ENCODE measurements at places on chromosomes 13 and 19.

DNA sequence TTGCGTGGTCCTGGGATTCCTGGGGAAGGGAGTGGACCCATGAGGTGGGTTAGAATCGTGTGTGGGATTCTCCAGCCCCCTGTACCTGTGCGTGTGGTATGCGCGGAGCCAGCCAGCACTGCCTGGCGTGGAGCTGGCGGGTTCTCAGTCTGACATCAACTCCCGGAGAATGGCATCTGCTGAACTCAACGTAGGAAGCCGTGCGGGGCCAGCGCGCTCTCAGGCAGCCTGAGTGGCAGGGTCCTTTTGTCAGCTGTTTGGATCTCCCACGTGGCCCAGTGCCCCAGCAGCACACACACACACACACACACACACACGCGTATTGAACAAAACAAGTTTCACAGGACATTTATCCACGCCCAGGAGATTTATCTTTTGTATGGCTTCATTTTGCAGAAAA is 28.1 kb downstream of the ATP4B start:
- DNase-seq: no peak

- no peak for DNase-seq
Measured at GRCh38 chr13:22325761-22326160, 654.9 kb downstream of the FGF9 start.

- DNase-seq: no peak
Measured at GRCh38 chr13:20425819-20426219, 99.8 kb downstream of the CRYL1 start.

DNA sequence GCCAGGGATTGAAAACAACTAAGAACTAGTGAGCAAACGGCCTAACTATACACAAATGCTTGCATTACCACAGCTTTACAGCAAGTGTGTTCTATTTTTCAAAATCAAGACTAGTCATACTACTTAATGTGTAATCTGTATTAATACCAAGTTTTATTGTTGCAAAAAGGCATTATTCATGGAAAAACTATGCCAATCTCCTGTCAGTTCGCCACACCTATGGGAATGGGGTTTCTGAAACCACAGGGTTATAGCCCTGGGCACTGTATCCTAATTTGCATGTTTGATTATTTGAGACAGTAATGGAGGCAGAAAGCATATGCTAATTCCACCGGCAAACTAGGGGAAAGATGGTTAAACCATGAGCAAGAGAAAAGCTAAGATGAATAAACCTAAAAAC is 14.3 kb downstream of the GAS6 start:
- no peak for DNase-seq

DNA sequence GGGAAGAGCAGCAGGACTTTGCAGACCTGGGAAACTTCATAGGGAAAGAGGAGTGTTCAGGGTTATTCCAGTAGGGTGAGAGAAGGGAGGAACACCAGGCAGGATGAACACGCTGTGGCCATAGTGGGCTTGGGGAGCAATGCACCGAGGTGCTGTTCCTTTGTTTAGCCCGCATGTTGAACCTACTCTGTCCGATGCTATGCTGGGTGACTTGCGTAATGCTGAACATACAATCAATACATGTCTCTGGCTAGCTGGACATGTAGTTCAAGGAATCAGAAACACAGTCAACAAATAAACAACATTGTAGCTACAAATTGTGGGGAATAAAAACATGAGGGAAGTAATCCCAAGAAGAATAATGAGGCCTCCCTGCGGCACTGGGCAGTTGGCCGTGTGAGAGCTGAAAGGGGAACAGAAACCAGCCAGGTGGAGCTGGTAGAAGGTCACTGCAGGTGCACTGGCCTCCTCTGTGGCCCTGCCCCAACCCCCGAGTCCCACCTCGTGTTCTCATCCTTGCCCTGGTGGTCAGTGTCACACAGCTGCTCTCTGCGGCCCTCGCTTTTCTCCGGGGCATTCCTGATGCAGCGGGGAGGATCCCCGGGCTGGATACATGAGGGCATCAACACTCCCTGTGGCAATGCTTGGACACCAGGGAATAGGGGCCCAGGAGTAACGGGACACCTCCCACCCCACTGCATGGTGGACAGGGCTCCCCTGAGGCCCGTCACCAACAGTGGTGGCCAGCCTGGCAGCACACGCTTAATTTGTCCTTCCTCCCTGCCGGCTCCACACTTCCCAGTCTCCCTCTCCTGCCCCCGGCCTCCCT is 36.9 kb upstream of the TUBGCP3 start:
- no peak for DNase-seq

DNA sequence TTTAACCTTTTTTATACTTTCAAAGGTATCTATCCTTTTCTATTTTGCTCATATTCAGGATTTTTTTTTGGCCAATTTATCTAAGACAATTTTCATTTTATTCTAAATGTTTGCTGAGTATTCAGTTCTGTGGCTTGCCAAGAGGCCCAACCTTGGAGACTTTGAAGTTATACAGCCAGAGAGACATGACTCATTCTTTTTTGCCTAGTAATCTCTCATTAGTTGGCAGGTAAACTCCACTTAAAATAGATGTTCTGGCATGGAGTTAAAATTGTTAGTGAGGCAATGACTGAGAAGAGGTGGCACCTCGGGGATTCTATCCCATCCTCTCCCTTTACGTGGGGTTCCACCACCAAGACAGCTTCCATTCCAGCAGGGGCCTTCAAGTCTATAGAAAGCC is 213.8 kb downstream of the KCTD12 start:
- DNase-seq: no peak

DNA sequence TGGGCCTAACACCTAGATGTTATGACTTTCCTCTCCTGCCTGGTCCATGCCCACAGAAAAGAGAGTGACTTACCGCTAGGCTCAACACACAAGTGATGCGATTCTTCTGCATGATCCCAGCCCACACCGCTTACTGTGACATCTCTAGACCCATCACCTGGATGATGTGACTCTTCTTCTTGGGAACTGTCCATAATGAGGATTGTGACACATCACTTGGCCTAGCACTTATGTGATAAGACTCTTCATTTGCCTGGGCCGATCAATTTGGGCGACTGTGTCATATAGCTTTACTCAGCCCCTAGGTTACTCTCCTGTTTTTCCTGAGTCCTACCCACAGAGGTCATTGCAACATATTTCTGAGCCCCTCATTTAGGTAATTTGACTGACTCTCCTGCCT is 19.9 kb upstream of the ZNF681 start:
- DNase-seq: no peak

DNA sequence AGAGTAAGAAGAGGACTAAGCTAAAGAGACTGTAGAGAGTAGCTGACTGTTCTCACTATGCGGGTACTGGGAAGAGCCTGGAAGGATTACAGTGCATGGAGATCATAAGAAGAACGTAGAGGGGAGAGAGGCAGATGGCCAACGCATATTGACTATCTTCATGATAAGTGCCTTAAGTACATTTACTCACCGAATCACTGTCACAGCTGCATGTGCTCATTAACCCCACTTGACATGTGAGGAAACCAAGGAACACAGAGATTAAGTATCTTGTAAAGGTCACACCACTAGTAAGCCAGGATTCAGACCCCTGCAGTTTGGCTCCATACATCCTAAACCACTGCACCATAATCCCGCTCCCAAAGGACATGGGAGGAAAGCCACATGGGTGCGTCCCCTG is 34.1 kb downstream of the SMAD9 start:
- no peak for DNase-seq

DNA sequence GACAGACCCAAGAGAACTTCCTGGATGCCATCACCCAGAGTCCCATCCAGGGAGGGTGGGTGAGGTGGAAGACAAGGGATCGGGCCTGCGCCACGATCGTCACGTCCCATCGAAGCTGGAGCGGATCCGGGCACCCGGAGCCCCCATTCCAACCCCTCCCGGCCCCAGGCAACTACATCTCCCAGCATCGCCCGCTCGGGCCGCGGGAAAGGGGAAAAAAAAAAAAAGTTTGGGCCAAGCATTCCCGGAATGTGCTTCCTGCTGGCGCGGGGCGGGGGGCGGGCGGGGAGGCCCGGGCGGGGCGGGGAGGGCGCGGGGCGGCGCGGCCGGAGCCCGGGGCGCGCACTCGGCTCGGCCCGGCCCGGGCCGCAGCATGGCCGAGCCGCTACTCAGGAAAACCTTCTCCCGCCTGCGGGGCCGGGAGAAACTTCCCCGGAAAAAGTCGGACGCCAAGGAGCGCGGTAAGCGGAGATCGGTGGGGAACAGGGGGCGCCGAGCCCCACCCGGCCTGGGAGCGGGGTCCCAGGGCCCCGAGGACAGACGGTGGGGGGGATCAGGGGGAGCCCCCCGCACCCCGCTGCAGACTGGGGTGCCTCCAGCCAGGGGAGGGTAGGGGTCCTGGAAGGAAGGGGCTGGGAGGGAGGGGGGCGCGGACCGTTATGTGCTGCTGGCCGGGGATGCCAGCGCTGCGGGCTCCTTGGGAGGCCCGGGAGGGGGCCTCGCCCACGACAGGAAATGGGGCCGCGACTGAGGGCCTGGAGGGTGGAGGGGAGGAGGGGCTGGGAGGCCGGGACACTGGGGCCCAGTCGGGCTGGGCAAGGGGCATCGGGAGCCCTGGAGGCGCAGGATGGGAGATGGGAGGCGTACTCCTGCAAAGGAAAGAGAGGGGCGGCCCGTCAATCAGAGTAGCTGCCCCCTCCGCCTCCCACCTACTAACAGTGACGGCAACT is at the start of gene SYDE1:
SYDE1 (plus strand) TSS at position 341 of the 950 bp plus-strand sequence; CDS start at position 374, 33 bp downstream.
- no peak for DNase-seq

DNA sequence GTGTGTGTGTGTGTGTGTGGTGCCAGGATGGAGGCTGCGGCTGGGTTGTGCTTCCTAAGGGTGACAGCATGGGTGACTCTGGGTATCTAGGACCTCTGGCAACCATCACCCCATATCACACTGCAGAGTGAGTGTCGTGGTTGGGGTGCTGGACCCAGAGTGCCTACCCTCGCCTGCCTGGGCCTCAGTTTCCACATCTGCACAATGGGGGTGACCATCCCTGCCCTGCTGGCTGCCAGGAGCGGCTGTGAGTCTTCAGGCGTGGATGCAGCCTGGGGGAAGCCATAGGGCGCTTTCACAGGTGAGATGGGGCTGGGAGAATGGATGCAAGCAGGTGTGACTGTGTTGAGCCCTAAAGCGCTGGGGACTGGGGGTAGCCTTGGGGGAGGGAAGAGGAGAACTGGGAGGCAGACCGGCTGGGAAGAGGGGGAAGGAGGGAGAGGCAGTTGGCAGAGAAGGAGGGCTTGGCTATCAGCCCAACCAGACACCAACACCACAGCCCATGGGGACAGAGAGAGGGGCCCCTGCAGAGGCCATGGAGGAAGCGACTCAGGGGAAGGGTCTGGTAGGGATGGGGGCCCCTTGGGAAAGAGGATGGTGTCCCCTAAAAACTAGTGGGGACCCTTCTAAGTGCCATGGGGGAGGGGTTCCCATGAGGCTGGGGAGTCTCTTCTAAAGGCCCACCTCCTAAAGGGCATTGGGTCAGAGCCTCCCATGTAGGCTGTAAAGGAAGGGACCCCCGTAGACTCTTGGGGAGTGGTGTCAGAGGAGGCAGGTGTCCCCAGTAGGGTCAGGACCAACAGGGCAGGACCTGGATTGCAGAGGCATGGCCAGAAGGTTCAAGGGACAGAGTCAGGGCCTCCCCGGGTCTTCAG is 1.7 kb downstream of the PLPPR2 start:
- DNase-seq: no peak

DNA sequence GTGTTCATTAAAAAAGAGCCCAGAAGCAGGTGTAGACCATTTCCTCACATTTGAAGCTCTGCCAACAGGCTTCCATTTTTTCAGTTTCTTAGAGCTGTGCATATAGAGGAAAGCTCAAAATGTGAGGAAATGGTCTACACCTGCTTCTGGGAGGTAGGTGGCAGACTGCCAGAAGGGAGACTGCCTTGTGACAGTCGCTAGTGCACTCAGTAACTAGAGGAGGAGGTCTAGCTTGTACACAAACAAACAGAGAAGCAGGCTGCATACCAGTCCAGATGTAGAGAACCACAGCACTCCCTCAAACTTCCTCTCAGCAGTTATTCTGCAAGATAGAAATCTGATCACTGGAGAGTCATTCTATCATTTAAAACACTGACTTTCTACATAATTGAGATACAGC is 800.2 kb downstream of the EFNB2 start:
- no peak for DNase-seq

GRCh38 chr13:99916366-99917103 is 55.0 kb downstream of the ZIC5 start:
- no peak for DNase-seq

DNA sequence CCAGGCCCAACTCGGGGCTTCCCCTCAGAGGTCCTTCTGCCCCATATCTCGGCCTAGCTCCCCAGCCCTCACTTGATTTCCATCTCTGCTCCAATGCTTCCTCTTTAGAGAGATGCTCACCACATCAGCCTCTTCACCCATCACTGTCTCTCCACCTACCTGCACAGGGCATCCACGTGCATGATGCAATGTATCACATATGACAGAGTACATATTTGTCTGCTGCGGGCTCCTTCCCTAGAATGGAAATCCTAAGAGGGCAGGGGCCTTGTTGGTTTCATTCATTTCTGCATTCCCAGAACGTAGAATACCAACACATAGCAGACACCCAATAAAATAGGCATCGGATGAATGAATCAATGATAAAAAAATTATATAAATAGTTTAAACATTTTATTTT is 130.3 kb downstream of the USP12 start:
- DNase-seq: no peak

DNA sequence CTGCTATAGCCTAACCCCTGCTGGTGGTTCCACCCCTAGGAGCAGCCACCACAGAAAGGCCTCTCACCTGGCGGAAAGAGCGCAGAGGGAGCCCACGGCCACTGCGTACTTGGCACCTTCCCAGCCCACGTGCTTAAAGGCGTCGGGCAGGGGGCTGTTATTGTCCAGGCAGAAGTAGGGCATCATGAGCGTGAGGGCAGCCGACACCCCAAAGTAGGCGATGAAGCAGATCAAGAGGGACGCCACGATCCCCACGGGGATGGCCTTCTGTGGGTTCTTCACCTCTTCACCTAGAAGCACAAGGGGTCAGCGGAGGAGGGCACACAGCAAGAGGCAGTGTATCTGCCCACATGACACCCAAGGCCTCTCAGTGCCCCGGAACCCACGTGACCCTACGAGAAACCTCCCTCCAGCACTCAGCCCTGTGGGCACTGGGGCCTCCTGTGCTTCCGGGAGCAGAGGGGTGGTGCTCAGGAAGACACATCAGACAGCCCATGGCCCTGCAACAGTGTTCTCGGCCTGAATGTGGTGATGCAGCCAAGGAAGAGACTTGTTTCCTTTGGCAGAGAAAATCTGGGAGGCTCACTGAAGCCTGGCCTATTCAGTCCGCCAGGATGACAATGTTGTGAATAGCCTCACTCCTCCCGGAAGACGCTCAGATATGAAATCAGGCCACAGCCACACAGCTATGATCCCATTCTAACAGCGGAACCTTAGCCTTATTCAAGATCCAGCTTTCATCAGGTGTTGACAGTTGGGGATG is 72.1 kb downstream of the SLC7A1 start:
- DNase-seq: no peak

GRCh38 chr13:33381906-33382305 is 96.4 kb upstream of the STARD13 start:
- no peak for DNase-seq

GRCh38 chr13:108663710-108664109 is 34.3 kb downstream of the MYO16 start:
- no peak for DNase-seq
